Hematopoietic multipotent progenitor cell treated with erythropoietin and hydrocortisone succinate and interleukin-3 and kit ligand, for 4 days (in vitro differentiated cells): ENCODE measurements at places on chromosomes 6 and 20.

DNA sequence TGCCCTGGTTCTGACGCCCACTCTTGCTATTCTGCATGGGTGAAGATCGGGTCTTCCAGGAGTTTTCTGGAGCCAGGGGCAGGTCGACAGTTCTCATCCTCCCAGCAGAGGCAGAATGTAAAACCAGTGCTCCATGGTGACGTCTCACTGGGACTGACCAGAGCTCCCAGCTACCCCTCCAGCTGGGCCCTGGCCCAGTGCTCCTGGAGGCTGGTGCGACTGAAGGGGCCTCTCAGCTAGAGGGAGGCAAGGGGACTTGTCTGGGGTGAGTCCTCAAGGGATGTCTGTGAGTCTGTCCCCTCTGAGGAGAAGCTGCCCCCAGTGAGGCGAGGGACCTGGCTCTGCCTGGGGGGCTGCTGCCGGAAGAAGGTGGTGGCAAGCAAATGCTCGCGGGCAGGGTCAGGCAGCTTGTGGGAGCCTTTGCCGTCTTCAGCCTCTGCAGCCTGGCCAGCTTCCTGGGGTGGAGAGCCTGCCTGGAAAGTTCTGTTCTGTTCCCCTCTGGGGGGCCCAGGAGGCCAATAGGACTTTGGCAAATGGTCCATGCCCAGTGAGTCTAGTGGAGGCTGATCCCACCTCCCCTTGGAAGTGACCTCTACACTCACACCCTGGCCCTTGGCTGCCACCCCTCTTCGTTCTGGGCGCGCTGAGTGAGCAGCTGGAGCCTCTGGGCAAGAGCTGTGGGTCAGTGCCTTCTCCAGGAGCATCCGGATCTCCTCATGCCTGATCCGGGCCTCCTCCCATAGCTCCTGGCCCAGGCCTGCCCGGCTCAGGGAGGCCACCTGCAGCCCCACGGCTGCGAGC is 47.5 kb downstream of the KIAA1755 start:
- no peak for DNase-seq

- DNase-seq = no peak
Observed at GRCh38 chr20:15461938-15462337, 1111.3 kb downstream of the KIF16B start.

GRCh38 chr6:13990796-13991195 is 66.0 kb downstream of the RNF182 start:
- no peak for DNase-seq

DNA sequence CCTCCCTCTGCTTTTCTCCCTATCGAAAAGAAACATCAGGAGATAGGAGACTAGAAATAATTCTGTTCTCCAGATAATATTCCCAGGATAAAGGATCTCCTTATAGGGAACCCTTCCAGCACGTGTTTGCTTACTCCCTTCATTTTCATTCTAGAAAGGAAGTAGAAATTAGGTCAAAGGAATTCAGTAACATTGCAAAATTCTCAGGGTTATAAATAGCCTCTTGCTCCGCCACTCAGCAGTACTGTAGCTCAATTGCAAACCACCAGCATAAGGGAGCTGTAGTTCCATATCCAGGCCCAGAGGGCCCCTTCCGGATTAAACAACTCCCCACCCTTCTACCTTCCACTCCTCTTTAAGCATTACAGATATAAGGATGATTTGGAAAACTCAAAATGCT is 6.2 kb downstream of the ELMO2 start:
- peak; percentile 62 for DNase-seq

- no peak for DNase-seq
Observed at GRCh38 chr20:44050925-44051660, 135.9 kb downstream of the JPH2 start.

GRCh38 chr6:34667481-34668238 is 28.9 kb downstream of the ILRUN start:
- no peak for DNase-seq

DNA sequence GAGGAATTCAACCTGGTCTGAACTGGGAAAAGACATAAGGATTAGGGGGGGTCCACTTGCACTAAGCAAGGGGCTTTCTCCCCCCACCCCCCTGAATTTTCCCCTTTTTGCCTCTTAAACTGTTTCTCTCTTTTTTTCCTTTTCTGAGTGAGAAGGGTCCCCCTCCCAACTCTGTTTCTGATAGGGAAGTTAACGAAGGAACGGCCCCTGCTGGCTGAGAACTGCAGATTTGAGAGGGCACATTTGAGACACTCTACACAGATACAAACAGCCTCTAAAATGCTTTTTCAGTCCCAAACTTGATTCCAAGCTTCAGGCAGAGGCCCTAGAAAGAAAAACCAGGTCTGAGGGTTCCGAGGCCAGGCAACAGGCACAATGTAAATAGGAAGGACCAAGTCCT is 91.7 kb downstream of the JARID2 start:
- DNase-seq = peak; percentile 76

GRCh38 chr6:53124131-53124800 is 24.4 kb downstream of the GCM1 start:
- no peak for DNase-seq

- DNase-seq = no peak
Observed at GRCh38 chr6:120489941-120490340, 844.3 kb downstream of the TBC1D32 start.

- DNase-seq = no peak
Observed at GRCh38 chr20:37970856-37971245, 62.4 kb downstream of the TTI1 start.

DNA sequence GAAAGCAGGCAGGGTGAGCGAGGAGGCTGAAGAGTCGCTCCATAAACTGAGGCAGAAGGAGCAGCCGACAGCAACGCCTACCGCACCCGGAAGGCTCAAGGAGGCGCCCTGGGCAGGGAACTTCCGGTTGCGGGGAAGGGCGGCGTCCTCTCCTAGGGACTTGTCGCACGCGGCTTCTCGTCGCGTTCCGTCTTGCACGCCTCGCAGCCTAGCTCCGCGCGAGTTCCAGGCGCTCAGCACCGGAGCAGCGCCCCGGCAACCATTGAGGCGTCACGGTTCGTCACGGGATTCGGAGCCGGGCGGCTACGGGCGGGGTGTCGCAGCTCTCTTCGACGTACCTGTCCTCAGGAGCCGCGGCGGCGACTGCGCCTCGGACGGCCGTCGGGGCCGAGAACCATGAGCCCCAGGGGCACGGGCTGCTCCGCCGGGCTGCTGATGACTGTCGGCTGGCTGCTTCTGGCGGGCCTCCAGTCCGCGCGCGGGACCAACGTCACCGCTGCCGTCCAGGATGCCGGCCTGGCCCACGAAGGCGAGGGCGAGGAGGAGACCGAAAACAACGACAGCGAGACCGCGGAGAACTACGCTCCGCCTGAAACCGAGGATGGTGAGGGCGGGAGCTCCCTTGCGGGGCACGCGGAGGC is at the start of gene SPACA1:
TSS of gene SPACA1 (plus strand) at position 332 of the 641 bp plus-strand sequence. CDS start at position 397, 65 bp downstream.
- no peak for DNase-seq

GRCh38 chr20:48620507-48621375 is 207.1 kb downstream of the PREX1 start:
- DNase-seq = peak; percentile 81

DNA sequence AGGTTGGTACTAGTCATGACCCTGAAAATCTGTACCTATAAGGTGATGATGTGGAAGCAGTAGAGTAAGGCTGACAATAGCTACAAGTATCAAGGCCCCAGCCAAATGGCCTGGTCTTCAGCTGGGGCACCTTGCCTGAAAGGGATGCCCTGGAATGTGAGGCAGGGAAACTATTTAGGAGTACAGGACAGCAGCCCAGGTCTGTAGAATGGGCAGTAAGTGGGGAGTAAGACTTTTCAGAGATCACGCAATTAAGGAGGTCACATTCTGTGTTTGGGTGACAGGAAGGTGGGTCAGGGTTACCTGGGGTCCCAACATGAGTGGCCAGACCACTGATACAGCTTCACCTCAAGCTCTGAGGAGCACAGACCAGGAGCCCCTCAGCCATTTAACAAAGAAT is 9.4 kb downstream of the SLC35F1 start:
- no peak for DNase-seq

DNA sequence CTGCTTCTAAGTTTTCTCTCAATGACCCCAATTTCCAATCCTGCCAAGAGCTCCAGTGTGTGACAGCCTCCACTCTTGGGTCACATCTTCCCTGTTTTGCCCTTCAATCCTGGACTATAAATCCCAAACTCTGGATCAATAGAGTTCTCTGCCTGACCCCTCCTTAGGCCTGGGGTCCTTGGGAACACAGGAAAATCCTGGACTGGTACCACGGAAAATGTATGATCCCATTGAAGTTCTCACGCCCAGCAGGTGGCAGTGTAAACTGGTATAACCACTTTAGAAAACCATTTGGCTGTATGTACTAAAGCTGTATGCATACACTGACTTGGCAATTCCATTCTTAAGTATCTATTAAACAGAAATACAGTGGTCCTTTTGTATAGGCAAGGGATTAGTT is 98.0 kb downstream of the SNAP25 start:
- peak; percentile 13 for DNase-seq

GRCh38 chr6:27092316-27092692 is 155.2 kb upstream of the PRSS16 start:
- DNase-seq = no peak

GRCh38 chr20:47656318-47656717 is 129.0 kb downstream of the SULF2 start:
- peak; percentile 59 for DNase-seq

DNA sequence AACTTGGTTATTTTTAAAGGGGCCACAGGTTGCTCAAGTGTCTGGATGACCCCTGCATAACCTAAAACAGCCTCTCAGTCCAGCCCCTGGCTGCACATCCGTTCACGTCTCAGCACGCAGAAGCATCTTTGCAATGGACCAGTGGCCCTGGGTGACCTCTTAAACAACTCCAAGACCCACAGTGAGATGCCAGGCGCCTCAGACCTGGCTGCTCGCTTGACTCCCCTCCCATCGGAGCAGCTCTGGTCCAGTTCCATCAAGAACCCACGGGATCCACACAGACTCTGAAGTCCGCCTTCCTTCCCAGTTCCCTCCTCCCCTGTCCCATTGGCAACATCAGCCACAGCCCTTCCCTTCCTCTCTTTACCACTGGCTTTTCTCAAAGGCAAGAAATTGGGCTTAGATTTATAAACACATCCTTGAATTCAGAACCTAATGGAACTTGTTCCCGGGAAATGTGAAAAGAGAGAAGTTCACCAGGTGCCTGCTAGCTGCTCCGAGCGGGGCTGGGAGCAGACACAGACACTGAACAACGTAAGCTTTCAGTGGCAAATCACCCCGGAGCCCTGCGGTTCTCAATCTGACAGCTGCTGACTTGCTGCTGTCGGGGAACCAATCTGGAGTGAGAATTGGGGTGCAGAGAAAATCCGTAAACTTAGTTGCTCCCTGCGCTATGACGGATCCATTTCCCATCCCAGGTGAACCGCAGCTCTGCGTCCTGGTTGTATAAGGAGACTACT is 39.6 kb upstream of the MPC1 start:
- DNase-seq = no peak

- DNase-seq = no peak
Observed at GRCh38 chr6:157998707-157999167, 17.1 kb downstream of the SYNJ2 start.

- no peak for DNase-seq
Observed at GRCh38 chr6:44085219-44085618, 42.0 kb downstream of the MRPL14 start.

DNA sequence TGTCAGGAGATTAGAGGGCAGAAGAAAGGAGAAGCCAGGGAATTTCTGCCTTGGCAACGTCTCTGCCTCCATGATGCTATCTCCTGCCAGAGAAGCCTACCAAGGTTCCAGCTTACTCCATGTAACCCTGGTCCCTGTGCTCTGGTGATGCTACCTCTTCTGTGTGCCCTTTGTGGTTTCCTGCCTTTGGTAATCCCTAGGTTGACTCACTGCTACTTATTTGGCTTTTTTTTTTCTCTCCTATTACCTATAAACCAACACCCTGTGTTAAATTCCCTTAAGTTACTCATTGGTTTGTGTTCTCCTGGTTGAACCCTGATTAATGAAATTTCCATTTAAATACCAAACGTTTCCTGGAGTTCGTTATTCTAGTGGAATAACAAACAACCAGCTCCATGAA is 527.8 kb upstream of the FLRT3 start:
- DNase-seq = no peak

DNA sequence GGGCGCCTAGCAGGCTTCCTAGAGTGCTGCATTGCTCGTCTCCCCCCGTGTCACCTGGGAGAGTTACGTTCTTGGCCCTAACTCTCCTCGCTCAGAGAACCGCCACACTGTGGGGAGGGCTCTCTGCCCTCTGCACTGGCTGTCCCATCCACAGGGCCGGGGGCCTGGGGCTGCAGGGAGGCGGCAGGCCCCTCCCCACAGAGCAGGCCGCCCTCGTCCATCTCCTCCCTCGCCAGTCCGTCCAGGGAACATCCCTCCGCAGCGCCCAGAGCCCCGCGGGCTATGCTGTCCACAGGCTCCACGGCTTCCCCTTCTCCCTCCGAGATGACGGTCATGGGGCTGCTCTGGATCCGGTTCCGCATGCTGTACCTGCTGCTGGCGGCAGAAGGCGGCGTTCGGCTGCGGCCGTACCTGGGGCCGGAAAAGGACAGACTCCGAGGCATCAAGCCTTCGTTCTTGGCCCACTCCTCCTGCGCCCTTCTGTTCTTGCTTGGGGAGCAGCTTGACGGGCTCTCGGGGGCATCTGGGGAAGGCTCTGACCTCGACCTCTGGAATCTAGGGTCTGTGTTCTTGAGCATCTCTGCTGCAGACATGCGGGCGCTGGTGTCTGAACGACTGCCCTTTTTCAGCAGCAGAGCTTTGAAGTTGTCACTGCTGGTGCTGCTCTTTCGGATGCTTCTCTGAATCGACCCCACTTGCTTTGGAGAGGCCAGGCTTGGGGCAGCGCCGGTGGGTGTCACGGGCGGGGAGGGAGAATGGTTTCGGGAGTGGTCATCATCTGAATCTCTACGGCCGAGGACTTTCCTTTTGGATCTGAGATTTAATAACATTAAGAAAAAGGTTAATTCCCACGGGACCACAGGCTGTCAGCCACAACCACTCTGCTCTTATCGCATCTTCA is 20.2 kb downstream of the HEBP2 start:
- DNase-seq = no peak

- DNase-seq = no peak
Observed at GRCh38 chr6:156273065-156273711, 504.0 kb upstream of the ARID1B start.

DNA sequence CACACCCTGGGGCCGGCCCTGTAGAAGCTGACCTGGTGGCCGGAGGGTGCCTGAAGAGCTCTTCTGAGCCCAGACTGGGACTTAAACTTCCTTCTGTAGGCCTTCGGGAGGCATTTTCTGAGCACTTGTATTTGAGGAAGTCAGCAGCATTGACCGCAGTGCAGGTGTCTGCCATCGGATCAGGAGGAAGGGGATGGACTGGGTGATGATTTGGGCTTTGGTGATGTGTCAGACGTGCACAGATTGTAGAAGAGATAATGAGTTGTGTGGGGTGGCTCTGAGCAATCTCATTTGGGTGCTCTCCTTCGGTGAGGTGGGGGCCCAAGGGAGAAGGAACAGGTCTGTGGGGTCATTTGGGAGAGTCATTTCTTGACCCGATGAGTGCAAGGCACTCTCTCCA is 150.9 kb downstream of the ARID1B start:
- no peak for DNase-seq
